Activated CD4-positive, alpha-beta T cell treated with anti-CD3 and anti-CD28 coated beads, Interleukin-2, Interleukin-4, amounts not matched to agents 100 ng/mL and 50 ng/mL, durations not matched to agents 16 hours and 8 hours (primary cell): ENCODE measurements at places on chromosomes 12 and 14.

- peak; percentile 36 for DNase-seq
These were observed 767 bp upstream of the TCP11L2 start for GRCh38 chr12:106301611-106302321.

DNA sequence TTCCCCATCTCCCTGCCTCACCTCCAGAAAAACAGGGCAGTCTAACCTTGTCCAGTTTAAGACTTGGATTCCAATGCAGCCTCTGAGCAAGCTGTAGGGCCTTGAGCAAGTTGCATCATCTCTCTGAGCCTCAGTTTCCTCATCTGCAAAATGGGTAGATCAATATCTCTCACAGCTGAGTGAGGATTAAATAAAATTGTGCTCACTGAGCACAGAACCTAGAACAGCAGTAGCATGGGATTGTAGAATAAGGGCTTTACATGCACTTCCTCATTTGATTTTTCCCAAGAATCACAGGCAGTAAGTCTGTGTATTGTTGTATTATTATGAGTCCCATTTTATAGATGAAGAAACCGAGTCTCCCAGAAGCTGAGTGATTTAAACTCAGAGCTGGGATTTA, 2.0 kb downstream of the DTX1 start:
- no peak for DNase-seq

DNA sequence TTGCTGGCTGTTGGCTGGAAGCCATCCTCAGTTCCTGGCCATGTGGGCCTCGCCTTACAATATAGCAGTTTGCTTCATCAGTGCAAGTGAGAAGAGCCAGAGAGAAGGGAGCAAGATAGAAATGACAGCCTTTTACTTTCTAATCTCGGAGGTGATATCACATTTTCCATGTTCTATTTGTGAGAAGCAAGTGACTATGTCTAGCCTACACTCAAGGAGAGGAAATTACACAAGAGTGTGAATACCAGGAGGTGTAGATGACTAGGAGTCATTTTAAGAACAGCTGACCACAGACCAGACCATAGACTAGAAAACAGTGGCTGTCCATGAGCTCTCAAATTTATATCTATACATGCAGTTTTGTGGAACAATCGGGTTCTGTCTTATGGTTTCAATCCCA, 163.0 kb upstream of the NRXN3 start:
- DNase-seq: peak; percentile 37

- DNase-seq: no peak
These were observed 610 bp downstream of the VSIG10 start for GRCh38 chr12:118103201-118103600.

DNA sequence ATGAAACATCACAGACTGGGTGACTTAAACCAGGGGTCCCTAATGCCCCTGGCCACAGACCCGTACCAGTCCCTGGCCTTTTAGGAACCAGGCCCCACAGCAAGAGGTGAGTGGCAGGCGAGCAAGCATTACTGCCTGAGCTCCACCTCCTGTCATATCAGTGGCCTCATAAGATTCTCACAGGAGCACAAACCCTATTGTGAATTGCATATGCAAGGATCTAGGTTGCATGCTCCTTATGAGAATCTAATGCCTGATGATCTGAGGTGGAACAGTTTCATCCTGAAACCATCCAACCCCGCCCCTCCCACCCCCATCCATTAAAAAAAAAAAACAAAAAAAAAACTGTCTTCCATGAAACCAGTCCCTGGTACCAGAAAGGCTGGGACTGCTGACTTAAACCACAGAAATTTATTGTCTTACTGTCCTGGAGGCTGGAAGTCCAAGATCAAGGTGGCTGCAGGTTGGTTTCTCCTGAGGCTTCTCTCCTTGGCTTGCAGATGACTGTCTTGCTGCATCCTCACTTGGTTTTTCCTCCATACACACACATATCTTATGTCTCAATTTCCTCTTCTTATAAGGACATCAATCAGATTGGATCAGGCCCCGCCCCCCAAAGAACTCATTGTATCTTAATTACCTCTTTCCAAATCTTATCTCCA, 235.9 kb downstream of the CHST11 start:
- DNase-seq: no peak

DNA sequence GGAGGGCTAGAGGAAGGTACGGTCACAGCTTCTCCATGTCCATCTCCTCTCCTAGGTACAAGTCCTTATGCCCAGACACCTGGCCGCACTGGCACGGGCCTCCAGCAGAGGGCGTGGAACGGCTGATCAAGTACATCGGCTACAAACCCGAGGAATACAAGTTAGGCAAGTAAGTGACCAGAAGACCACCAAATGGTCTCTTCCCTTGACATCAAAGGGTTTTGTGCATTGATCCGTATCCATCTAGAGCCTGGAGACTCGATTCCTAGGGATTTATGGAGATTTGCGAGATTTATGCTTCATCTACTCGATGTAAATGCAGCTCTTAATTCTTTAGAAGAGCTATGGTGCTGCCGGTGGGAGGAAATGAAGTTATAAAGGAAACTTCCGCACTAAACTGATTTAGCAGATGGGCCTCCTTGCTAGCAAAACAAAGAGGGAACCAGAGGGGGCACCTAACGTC, 44.2 kb downstream of the KCTD10 start:
- DNase-seq: peak; percentile 76

- DNase-seq: no peak
These were observed 37.4 kb downstream of the DAD1 start for GRCh38 chr14:22551605-22551997.

DNA sequence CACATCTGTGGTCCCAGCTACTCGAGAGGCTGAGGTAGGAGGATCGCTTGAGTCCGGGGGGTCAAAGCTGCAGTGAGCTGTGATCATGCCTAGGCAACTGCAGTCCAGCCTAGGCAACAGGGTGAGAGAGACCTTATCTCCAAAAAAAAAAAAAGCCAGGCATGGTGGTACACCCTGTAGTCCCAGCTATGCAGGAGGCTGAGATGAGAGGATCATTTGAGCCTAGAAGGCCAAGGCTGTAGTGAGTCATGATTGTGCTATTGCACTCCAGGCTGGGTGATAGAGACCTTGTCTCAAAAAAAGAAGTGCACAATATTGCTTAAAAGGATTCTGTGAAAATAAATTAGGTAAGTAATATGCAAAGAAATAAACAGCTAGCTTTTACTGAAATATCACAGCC, 17.0 kb downstream of the NAA25 start:
- DNase-seq: no peak

DNA sequence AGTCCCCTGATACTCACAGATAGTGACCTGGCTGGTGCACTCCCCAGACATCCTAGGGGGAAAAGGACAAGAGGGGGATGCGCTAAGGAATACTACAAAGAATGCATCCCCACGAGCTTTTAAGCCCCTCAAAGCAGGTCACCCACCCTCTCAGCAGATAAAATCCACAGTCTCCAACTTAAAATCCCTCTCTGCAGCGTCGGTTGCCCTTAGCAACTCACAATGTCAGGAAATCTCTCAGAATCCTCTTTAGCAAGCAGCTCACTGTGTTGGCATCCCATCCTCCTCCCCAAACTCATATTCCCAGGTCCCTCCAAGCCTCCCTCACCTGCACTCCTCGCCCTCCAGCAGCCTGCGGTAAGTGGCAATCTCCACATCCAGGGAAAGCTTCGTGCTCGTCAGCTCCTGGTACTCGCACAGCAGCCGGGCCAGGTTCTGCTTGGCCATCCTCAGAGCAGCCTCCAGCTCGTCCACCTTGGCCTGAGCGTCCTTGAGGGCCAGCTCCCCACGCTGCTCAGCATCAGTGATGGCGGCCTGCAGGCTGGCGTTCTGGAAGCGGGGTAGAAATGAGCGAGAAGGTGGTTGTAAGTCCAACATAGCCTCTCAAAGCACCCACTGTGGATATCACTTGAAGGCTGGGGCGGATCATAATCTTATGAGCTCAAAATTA, 5.5 kb upstream of the KRT79 start:
- DNase-seq: no peak

- DNase-seq: no peak
These were observed 44.7 kb downstream of the PTPN11 start for GRCh38 chr12:112463478-112463877.

DNA sequence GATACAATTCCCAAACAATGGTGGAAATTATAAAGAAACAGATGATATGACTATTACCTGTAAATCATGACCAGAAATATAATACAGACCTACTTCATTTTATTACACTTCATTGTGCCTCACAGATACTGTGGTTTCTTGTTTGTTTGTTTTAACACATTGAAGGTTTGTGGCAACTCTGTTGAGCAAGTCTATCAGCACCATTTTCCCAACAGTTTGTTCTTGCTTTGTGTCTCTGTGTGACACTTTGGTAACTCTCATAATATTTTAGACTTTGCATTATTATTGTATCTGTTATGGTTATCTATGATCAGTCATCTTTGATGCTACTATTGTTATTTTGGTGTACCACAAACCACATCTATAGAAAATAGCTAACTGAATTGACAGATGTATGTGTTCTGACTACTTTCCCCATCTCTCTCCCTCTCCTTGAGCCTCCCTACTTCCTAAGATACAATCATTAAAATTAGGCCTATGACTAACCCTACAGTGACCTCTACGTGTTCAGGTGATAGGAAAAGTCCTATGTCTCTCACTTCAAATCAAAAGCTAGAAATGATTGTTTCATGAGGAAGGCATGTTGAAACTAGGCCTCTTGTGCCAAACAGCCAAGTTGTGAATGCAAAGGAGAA, 49.1 kb downstream of the FBXO33 start:
- peak; percentile 53 for DNase-seq

GRCh38 chr12:5428332-5429221, 3.3 kb upstream of the NTF3 start:
- no peak for DNase-seq

DNA sequence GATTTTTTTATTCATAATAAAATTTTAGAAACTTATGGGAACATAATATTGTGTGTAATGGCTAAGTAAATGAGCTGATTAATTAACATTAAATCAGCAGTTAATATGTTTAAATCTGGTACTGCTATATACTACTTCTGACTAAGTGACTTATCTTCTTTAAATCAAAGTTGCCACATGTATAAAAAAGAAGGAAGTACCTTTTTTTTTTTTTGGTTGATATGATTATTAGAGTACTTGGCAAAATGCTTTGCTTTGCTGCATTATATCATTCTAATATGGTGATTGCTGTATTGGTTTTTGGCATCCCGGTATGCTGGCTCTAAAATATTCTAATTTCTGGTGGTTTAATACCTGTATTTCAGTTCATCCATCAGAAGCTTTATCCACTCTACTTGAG, 319.1 kb upstream of the RGS6 start:
- no peak for DNase-seq

- DNase-seq: no peak
These were observed 580.1 kb downstream of the ALG10 start for GRCh38 chr12:34602213-34602940.

DNA sequence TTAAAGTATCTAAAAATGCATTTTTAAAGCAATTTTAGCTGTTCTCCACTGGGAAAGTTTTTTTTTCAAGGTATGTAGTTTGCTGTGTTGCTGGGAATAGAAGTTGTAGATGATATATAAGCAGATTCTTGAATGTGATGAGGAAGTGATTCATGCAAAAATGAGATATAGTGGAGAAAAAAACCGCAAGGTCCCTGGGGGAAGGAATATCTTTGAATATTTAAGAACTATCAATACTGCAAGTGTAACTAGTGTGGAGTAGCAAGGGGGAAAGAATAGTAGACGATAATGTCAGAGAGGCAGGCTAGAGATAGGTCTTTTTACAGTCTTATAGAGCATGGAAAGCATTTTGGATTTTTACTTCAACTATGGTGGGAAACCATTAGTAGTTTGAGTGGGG, 42.5 kb downstream of the PTCSC3 start:
- DNase-seq: no peak

- DNase-seq: no peak
These were observed 303.8 kb upstream of the RGS6 start for GRCh38 chr14:71628433-71628832.

DNA sequence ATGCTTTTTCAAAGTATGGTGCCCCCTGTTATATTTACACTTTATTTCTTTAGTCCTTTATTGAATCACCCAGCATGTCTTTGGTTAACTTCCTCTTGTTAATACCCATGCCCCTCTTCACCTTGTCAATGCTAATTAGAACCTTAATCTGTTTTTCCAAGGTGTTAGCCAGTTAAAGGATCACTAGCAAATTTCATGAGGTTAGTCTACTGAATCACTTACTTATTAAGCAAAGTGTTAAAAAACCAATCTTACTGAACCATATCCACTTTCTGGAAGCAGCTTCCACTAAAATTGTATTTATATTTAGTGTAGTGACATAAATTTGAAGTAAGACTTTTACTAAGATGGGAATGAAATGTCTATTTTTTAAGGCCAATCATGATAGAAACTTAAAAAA, 27.9 kb downstream of the TAOK3 start:
- no peak for DNase-seq

DNA sequence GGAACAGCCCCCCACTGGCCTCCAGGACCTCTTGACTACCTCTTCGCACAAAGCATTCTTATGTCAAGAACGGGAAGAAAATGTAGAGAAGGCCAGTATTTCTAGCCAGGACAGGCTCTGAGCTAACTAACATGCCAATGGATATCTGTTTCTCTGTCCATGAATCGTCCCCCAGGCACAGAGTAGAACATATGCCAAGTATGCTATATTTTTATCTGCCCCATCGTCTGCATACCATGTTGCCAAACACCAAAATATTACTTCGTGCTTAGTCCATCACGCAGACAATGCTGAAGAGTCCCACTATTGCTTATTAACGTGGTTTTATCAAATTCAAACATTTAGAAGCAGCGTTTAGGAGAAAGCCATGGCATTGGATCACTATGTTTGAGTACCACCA, 151.4 kb upstream of the CPSF6 start:
- no peak for DNase-seq

GRCh38 chr12:80763874-80764273, 47.2 kb downstream of the MYF5 start:
- peak; percentile 27 for DNase-seq

GRCh38 chr12:24854908-24855307, 94.0 kb downstream of the BCAT1 start:
- no peak for DNase-seq

GRCh38 chr12:43835656-43836474, at the start of gene TMEM117:
TSS of gene TMEM117 (plus strand) at chr12:43836081.
- DNase-seq: peak; percentile 42

- no peak for DNase-seq
These were observed 150.7 kb downstream of the KTN1 start for GRCh38 chr14:55730592-55731310.

GRCh38 chr12:76244300-76244699, 103.9 kb downstream of the BBS10 start:
- DNase-seq: no peak

DNA sequence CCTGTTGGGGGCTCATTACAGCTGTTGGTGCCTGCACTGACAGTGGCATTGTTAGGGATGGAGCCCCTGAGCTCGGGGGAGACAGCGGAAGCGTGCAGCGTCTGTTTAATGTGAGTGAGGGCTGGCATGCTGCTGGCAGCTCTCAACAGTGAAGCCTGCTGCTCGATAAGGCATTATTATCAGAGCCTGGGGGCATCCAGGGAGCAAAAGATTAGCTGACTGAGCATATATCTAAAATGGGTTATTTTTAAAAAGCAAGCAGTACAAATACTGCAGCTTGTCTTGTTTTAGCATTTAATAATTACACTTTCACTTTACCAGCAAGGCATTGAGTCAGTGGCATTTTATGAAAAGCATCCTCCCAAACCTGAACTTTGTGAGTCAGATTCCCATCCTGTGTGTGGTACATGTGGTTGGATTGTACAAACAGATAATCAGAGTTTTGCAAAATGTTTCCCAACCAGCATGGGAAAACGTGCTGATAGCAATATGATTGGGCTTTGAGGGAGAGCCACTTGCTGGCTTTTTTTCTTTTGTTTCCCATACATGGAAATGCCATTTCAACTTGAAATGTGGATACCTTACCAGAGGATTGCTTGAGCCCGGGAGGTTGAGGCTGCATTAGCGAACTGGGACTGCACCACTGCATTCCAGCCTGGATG, 150.8 kb downstream of the PRKCH start:
- DNase-seq: peak; percentile 91
